ENCODE measurements at places on chromosomes 7 and 10.

GRCh38 chr7:134832367-134832766, 52.9 kb downstream of the CALD1 start:
- DNase-seq, result no peak

- DNase-seq, result no peak
These were observed 17.7 kb downstream of the CACNB2 start for GRCh38 chr10:18157881-18158280.

GRCh38 chr10:63093227-63093626, 39.9 kb upstream of the NRBF2 start:
- no peak for DNase-seq

DNA sequence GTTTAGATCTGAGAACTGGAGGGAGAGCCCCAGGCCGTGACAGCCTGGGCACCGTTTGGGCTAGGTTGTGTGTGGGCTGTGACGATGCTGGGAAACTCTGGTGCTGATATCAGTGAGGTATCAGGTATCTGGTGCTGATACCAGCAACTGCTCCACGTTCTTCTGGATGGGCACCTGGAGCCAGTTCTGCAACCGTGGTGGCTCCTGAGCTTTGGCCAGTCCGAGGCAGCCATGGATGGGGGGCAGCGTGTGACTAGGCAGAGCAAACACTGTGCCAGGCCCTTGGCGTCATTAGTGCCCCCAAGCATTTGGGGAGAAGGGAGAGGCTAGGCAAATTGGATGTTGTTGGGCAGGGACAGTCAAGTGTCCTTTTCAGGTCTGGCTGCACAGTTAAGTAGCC, 57.9 kb downstream of the ZNF467 start:
- DNase-seq, result no peak

GRCh38 chr7:46747869-46748576, 827.0 kb upstream of the IGFBP3 start:
- DNase-seq, result no peak

DNA sequence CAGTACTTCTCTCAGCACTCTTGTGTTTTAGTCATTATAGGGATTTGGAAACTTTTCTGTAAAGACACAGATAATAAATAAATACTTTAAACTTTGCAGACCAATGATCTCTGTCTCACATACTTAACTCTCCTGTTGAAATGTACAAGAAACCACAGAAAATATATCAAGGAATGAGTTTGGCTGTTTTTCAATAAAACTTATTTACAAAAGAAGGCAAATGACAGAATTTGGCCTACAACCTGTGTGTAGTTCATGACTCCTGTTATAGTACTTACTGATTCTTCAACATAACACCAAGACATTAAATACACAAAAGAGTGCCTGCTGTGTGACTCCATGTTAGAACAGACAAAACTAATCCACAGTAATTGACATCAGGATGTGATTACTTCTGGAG, 510.0 kb upstream of the PHF14 start:
- DNase-seq, result no peak

GRCh38 chr10:103476046-103476768, 2.8 kb downstream of the CALHM3 start:
- no peak for DNase-seq

- DNase-seq, result no peak
These were observed 1.1 kb upstream of the AEBP1 start for GRCh38 chr7:44102846-44103565.

DNA sequence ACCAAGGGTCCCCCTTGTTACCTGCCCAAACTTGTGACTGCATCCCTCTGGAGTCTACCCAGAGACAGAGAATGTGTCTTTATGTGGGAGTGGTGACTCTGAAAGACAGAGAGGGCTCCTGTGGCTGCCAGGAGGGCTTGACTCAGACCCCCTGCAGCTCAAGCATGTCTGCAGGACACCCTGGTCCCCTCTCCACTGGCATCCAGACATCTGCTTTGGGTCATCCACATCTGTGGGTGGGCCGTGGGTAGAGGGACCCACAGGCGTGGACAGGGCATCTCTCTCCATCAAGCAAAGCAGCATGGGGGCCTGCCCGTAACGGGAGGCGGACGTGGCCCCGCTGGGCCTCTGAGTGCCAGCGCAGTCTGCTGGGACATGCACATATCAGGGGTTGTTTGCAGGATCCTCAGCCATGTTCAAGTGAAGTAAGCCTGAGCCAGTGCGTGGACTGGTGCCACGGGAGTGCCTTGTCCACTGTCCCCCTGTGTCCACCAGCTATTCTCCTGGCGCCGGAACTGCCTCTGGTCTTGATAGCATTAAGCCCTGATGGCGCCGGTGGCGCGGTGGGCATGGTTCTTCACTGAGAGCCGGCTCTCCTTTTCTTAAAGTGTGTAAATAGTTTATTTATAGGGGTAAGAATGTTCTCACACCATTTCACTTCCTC, 19.4 kb upstream of the SH2D4B start:
- DNase-seq, result no peak

DNA sequence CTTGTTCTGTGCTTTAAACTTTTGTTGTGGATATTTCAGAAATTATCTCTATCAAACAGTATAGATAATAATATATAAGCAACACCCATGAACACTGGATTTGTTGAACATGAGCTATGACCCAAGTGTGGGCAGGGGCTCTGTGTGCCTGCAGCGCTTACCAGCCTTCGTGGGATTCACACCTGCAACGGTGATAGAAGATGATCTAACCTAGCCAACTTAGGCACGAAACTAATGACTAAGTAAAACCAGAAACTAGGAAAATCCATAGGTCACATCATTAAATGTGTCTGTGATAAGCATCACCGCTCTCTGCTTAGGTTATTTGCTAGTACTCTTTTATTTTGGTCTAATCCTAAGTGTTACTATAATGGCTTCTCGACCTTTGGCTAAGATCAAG, 18.0 kb downstream of the SPAG6 start:
- DNase-seq, result no peak

DNA sequence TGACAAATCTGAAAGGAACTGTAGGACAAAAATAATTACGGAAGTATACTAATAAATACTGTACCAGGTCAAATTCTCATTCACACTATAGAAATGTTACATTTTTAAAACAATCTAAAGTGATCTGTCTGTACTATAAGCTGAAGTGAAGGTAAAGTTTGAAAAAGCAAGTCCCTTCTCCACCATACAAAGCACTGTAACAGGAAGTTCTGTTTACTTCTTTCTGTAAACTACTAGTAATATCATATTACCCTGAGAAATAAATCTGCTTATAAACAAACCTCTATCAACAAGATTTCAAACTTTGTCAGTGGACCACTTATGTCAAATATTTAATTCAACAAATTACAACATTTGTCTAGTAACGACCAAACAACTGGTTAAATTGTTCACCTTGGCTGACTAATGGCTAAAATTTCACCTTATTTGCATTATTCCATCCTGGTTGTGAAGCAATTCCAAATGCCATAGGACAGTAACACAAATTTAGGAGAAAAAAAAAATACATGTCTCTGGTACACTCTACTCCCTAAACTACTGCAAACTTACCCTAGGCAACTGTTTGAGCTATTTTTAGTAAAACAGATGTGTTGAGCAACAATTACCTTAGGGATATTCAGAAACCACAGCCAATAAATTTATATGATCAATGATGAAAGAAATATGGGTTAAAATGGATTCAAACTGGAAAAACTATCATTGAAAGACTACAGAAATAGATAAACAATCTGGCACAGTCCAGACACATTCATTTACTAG, 126.0 kb downstream of the NRBF2 start:
- no peak for DNase-seq

GRCh38 chr10:58994226-58995057, 182.0 kb upstream of the PHYHIPL start:
- DNase-seq, result no peak

- no peak for DNase-seq
These were observed 36.3 kb upstream of the TOMM7 start for GRCh38 chr7:22858640-22859561.

DNA sequence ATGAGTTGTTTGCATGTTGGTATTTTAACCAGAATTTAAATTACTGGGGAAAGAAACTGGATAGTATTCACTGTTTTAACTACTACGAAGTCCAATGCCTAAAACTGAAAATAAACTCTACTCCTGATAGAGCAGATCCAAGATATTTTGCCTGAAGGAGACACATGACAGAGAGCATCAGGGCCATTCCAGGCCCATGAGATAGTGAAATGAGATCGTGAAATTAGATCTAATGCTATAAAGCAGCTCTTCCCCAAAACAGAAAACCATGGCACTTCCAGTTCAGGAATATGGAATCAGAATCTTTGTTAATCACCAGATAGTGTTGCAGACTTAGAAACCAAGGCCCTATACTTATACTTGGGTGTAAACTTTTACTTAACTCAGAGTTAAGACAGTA, 124.3 kb upstream of the CACNA2D1 start:
- DNase-seq, result no peak

DNA sequence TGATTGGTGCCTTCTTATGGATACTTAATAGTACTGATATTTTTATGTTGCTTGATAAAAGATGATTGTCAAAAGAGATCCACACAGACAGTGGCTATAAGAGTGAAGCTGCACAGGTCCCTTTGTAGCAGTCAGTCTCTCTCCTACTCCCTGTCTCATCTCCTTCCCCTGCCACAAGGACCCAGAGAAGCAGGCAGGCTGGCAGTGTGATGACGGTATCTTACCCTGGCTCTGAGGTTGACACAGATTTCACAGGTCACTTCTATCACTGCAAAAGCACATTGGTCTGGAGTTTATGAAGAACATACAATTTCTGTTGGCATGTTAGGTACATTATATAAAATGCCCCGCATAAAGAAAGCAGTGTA, 64.4 kb upstream of the AHR start:
- DNase-seq, result peak; percentile 13

DNA sequence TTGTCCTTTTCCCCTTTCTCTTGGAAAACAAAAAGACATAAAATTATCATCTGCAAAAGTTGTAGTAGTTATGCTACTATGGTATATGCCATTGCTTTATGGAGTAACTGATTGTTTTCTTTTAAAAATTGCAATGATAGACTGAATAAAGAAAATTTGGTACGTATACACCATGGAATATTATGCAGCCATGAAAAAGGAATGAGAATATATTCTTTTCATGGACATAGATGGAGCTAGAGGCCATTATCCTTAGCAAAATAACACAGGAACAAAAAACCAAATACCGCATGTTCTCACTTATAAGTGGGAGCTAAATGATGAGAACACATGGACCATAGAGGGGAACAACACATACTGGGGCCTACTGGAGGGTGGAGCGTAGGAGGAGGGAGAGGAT, 538.8 kb downstream of the PLXDC2 start:
- DNase-seq, result no peak

GRCh38 chr10:100427374-100427773, 35.4 kb upstream of the WNT8B start:
- no peak for DNase-seq

GRCh38 chr7:112143136-112143535, 63.1 kb downstream of the DOCK4 start:
- no peak for DNase-seq

- no peak for DNase-seq
These were observed 120.1 kb downstream of the PTPN20 start for GRCh38 chr10:47031211-47031900.

GRCh38 chr7:69775231-69775771, 177.0 kb downstream of the AUTS2 start:
- DNase-seq, result no peak

DNA sequence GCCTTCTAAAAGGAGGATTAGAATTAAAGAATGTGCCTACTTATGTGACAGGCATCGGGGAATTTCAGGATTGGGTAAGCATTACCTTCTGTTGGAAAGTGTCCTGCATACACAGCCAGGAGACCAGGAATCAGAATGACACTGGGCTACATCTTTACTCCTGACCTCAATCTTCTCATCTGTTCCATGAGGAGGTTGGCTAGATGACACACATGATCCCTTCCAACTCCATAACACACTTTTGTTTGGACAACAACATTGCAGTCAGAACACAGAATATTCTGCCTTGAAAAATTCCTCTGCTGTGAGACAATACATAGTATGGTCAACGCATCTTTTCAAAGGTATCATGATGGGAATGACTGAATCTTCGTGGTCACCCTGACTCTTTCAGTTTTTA, 1281.2 kb upstream of the SORCS1 start:
- DNase-seq, result no peak

DNA sequence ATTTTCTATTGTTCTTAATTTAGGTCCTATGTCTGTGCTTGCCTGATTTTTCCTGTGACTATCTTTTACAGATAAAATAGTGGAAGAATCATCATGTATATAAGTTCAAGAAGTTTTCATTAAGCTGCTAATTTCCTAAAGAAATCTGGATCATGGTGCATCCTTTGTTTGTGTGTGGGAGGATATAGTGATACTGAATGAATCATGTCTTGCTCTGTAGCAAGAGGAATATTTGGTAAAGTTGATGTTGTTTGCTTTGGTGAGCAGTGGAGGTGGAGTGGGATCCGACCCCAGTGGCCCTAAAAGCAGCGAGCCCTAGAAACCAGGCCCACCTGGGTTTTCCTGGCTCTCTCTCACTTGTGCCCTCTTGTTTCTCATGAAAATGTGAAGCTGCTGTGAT, 83.7 kb downstream of the CCNY start:
- DNase-seq, result no peak

DNA sequence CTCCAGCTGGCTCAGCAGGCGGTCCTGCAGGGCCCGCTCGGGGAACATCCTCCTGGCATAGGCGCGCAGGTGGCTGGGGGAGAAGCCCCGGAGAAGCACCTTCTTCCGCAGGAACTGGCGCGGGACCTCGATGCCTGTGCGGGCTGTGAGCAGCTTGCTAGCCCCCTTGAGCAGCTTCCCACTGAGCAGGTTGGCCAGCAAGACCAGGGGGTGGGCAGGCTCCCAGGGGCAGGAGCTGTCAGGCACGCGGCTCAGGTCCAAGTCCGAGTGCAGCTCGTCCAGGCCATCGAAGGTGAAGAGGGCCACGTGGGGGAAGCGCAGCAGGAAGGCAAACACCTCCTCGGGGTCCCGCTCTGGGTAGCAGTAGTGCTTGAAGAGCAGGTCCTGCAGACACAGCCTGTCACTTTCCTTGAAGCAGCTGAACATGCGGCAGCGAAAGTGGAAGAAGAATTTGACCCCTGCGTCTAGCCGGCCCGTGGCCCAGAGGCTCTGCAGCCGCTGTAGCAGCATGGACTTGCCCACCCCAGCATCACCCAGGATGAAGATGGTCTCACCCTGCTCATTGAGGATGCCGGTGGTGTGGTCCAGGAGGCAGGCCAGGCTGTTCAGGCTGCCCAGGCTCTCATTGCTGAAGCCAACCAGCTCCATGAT, 26.2 kb downstream of the NOD1 start:
- no peak for DNase-seq
